ENCODE measurements at places on chromosomes 11 and 22. TPM values are rescaled to one million over a fixed set of nuclear protein-coding genes. Genes with fewer than 3 reads are reported as not detected.

GRCh38 chr22:24389680-24390079, 37.7 kb upstream of the ADORA2A start:
- DNase-seq = no peak

The WNT7B gene
- not detected for total RNA-seq

DNA sequence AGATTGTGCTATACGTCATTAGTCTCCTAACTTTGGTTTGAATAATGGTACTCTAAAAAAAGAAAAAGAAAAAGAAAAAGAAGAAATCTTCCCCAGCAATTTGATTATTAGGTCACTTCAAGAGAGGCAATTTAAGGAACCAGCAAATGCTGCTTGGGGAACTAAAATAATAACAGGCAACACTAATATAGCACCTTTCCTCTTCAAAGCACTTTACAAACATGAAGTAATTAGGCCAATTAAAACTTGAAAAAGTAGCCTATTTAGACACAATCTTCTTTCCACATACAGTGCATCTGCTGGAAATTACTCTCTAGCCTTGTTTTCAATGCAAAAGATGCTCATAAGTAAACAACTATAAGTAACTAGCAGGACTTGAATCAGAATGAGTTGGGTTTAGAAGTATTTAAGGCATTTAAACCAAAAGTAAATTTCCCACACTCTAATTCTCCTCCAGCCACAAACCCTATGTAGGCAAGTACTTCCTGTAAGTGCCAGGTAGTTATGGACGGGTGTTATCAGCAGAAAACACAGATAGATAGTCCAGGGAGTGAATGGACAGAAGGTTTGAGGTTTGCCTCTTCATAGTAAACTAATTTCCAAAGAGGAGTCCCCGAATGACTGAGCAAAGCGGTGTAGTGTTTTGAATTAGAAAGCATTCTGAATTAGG, 44.5 kb downstream of the LRRC4C start:
- no peak for DNase-seq

The APOBEC3B gene
- 5.1 TPM for total RNA-seq

The TENM4 gene
- not detected for total RNA-seq

GRCh38 chr22:28907311-28908008, 24.1 kb downstream of the ZNRF3 start:
- peak; percentile 86 for DNase-seq

GRCh38 chr22:35152316-35152715, 86.4 kb downstream of the ISX start:
- no peak for DNase-seq

DNA sequence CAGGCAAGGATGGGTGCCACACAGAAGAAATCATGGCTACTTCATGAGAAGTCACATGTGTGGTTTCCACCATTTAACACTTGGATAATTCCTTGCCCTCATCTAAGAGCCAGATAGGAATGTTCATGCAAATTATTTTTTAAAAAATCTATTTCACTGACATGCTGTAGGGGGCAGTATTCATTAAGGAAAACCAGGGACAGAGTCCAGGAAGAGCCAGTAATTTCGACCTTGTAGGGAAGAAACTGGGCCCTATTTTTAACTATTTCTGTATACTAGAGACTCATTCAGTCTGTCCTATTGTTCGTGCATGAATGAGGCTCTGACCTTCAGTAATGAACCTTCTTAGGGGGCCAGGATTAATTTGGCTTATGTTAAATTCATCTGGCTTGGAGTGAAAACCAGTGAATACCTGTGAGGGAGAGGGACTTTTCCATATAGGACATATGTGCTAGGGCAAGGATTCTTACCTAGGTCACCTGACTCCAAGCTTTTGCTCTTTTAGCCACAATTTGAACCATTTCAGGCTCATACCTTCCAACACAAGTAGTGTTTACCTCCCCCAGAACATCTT, 192.7 kb downstream of the NAV2 start:
- DNase-seq = no peak

DNA sequence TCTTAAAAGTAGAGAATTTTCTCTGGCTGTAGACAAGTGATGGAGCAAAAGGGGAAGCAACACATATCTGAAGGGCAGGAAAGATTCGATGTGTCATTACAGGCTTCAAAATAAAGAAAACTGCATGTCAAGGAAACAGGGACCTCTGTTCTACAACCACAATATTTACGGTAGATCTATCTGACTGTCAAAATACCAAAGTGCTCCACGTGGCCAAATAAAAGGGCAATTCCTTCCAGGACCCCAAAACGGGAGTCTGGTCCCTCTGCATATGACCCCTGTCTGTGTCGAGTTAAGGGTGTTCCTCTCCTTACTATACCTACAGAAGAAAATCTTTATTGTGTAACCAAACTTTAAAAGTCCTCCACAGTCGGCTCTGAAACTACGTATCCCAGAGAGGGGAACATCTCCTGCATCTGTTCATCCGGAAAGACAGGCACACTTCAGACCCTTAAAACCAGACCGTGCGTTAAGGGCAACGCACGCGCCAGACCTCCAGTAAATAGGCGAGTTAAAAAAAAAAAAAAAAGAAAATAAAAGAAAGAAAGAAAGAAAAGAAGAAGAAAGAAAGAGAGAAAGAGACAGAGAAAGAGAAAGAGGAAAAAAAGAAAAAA, 756 bp downstream of the CLNS1A start:
- DNase-seq = no peak

DNA sequence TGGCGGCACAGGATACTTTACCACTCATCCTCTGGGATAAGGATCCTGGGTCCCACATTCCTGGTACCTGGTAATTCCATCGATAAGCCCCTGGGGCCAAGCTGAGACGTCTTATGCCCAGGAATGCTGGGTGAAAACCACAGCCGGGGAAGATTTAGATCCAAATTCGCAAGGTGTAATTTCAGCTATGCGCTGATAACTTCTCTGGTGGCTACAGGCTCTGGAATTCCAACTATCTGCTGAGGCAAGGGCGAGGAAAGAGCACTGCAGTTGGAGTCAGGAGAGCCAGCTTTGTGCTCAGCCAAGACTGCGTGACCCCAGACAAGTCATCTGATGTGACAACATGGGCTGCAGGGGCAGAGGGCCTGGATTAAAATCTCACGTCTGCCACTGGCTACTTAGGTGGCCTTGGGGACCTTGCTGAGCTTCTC, 9.9 kb upstream of the MYEOV start:
- no peak for DNase-seq

DNA sequence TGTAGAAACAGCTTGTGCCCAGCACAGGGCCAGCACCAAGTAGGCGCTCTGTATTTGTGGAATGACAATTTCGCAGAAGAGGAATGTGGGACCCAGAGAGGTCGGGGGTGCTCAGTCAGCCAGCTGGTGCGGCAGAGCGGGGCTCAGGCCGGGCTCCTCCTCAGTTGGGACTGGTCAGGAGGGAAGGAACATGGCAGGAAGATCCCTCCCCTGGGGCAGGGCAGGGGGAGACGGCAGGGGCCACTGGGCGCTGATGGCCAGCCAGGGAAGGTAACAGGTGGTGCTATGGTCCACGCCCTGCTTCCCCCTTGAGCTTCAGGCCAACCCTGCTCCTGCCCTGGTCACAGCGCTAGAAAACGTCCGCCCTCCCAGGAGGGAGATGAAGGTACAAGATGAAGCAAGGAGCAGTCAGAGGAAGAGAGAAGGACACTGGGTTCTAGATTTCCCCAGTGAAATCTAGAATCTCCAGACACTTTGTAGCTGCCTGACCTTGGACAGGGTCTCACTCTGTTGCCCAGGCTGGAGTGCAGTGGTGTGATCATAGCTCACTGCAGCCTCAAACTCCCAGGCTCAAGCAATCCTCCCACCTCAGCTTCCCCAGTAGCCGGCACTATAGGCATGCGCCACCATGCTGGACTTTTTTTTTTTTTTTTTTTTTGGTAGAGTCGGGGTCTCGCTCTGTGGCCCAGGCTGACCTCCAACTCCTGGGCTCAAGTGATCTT, 13.5 kb upstream of the SPI1 start:
- DNase-seq = no peak

DNA sequence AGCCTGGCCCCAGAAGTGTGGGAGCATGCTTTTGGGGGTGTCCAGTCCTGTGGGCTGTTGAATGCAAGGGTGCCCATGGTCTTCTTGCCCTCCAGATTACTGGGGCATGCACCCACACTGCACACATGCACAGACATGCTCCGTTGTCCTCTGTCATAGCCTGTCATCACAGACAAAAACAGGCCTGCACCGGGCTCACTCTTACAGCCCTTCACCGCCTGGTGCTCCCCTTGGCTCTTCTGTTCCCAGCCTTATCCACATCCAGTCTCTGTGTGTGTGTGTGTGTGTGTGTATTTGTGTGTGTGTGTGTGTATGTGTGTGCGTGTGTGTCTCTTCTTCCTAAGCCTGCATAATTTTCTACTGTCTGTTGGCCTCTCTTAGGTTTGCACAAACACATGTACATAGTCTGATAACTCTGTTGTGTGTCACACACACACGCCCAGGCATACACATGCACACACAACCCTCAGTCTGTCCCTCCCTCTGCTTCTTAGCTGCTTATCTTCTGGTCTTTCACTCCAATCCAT, 23.4 kb upstream of the NECTIN1 start:
- no peak for DNase-seq

GRCh38 chr11:61150706-61151544, 10.3 kb downstream of the VPS37C start:
- no peak for DNase-seq

- DNase-seq = no peak
Observed at GRCh38 chr11:19560156-19560555, 152.5 kb upstream of the NAV2 start.

The OR8D4 gene
- total RNA-seq = not detected

The SHANK2 gene
- total RNA-seq = not detected

GRCh38 chr22:40397396-40397795, 27.0 kb downstream of the SGSM3 start:
- no peak for DNase-seq

GRCh38 chr11:77299528-77299993, 1.9 kb downstream of the GDPD4 start:
- DNase-seq = no peak

All from activated CD8-positive, alpha-beta T cell treated with anti-CD3 and anti-CD28 coated beads for 36 hours (primary cell).